ENCODE measurements at places on chromosomes 7 and 10.

- no peak for DNase-seq
Observed at GRCh38 chr7:24608504-24608903, 35.3 kb downstream of the PALS2 start.

DNA sequence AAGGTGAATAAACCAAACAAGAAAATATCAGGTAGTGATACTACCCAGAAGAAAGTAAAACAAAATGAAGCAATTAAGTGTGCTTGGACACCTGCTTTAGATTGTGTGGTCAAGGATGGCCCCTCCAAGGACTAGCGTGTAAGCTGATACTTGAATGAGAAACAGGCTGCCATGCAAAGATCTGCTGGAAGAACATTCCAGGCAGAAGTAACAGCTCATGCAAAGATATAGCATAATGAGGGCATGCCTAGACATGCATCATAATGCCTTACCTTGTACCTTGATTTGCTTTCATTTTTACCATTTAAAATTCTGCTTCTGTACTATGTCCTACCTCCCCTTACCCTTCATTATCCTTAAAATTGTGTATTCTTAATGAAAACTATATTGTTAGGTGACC is 74.8 kb upstream of the HDAC9 start:
- no peak for DNase-seq

- DNase-seq = no peak
Observed at GRCh38 chr10:129883029-129883428, 81.0 kb downstream of the EBF3 start.

GRCh38 chr7:75866114-75866488 is 12.7 kb upstream of the RHBDD2 start:
- no peak for DNase-seq

GRCh38 chr7:155170331-155170730 is 100.2 kb downstream of the HTR5A start:
- DNase-seq = no peak

DNA sequence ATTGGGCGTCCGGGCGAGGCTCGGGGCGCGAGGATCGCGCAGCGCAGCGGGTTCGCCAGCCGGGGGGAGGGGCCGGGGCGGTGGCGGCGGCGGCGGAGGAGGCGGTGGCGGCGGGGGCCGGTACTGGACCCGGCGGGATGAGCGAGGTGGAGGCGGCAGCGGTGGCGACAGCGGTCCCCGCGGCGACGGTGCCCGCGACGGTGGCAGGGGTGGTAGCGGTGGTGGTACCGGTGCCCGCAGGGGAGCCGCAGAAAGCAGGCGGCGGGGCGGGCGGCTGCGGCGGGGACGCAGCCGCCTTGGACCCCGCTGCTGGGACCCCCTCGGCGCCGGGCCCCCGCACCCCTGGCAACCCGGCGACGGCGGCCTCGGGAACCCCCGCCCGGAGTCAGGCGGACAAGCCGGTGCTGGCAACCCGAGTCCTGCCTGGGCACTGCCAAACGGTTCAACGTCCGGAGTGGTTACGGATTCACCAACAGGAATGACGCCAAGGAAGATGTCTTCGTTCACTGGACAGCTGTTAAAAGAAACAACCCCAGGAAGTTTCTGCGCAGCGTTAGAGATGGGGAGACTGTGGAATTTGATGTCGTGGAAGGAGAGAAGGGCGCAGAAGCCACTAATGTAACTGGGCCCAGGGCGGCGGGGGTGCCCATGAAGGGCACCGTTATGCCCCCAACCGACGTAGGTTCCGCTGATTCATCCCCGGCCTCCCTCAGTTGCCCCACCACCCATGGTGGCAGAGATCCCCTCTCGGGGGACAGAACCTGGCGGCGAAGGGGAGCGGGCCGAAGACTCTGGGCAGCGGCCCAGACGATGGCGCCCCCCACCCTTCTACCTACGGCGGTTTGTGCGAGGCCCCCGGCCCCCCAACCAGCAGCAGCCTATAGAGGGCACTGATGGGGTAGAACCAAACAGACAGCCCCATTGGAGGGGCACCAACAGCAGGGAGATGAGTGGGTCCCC is 100.3 kb upstream of the CPXM2 start:
- no peak for DNase-seq

DNA sequence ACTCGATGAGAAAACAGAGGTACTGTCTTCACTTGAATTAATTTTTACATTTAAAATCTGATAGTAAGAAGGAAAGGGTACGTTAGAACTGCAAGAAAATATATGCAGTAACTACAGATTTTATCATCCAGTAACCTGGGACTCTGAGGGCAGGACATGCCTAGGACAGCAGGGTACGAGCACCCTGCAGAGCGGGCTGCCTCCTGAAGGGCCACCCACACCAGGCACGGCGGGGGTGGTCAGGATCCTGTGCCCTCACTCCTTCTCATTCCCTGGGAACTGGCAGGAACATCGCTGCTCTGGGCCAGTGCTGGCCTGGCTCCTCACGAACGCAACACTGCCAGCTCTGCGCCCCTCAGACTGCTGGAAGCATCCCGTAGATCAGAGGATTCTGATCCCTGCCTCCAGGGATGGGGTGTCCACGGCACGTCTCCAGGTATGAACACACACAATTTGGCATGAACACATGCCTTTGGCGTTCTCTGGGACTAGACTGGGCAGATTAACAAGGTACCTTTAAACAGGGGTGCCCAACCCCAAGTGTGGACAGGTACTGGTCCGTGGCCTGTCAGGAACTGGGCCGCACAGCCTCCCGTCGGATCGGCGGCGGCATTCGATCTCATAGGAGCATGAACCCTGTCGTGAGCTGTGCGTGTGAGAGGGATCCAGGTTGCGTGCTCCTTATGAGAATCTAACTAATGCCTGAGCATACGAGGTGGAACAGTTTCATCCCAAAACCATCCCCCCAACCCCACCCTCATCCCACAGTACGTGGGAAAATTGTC is 99.3 kb upstream of the FAM20C start:
- no peak for DNase-seq

GRCh38 chr7:38600741-38601140 is 30.4 kb downstream of the AMPH start:
- DNase-seq = no peak

DNA sequence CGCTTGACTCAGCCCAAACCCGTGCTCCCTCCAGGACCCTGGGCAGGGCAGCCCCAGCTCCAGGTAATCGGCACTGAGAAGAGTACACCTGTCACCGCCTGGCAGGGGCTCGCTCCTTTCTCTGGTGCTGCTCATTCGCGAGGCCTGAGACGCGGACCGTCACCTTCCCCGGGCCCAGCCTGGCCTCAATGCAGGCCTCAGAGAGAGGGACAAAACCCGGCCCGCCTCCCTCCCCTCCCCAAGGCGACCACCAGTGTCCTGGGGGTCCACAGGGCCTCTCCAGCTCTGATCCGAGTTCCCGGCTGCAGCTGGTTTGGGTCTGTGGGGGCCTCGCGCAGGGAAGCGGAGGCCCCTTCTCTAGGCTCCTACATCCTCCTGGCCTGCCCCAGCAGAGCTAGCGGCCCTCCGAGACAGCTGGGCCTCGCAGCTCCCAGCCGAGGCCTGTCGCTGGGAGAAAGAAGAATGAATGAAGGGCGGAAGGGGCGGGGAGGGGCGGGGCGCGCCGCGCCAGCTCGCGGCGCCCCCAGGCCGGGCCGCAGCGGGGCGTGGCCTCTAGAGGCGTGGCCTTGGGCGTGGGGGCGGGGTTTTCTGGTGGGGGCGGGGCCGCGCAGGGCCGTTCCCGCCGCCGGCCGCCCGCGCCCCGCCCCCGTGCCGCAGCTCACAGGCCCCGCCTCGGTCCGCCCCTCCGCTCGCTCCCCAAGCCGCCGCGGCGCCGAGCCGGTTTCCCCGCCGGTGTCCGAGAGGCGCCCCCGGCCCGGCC is at the start of gene LIMK1:
Gene LIMK1, plus strand, starts transcription at position 688 of the 760 bp plus-strand sequence. CDS start 187 bp downstream, outside the sequence.
- peak; percentile 44 for DNase-seq

DNA sequence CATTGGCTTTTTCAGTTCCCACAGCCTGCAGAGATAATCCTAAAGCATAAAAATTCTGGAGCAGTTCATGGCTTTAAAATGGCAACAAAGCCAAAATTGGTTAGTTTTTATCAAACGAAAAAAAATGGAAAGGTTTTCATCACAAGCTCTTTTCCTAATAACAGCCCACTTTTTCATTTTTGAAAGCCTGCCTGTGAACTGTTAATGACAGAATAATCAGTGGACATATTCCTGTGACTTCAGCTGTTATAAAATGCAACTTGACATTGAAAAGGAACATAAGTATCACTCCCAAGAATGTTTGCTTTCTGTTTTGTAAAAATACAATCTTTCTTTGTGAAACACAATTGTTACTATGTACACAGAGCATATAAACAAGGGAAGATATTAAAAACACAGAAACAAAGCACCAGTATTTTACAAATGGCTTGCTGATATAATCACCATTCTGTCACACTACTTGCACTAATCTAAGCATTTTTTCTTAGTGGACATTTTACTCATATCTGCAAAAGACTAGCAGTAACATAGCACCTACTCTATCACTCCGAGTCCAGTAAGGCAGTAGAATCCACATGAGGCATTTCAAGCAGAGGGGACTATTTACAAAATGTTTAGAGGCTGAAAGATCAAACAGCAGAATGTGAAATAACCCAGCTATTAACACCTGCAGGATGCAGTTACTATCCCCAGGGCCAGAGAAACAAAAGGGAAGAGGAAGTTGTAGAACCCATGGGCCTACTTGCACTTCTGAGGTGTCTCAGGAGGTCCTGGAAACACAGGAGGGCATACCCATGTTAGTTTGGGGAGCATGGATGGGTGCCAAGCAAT is 26.4 kb downstream of the MACC1 start:
- DNase-seq = no peak

DNA sequence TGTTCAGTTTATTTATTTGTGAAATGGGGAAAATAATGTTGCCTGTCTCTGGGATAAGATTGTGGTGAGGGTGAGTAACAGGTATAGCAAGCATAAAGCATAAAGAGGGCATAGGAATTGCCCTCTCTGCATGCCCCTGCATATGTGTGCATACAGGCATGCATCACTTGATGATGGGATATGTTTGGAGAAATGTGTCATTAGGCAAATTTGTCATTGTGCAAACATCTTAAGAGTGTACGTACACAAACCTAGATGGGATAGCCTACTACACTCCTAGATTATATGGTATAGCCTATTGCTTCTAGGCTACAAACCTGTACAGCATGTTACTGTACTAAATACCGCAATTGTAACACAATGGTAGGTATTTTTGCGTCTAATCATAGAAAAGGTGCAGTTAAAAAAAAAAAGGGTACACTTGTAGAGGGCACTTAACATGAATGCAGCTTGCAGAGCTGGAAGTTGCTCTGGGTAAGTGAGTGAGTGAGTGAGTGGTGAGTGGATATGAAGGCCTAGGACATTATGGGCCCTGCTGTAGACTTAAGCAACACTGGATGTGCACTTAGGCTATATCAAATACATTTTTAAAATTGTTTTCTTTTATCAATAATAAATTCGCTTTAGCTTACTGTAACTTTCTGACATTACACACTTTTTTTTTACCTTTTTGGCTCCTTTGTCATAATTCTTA is 386.5 kb upstream of the ANKRD30A start:
- DNase-seq = no peak

- DNase-seq = no peak
Observed at GRCh38 chr7:23235813-23236221, 10.8 kb upstream of the GPNMB start.

- no peak for DNase-seq
Observed at GRCh38 chr7:157362729-157363128, 25.9 kb downstream of the DNAJB6 start.

DNA sequence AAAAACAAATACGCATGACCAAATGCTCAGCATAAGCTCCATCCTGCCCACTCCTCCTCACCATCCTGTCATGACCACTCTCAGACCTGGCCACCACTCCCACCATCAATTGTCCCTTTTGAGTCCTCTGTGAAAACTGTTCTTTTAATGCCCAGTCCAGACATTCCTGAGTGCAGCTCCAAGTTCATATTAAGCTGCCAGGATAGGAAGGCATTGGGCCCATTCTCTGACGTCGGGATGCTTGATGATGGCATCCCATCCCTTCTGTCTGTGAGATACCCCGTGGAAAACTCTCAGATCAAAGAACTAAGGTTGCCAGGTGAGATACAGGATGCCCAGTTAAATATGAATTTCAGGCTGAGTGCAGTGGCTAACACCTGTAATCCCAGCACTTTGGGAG is 89.9 kb upstream of the KIF5B start:
- DNase-seq = no peak

- no peak for DNase-seq
Observed at GRCh38 chr10:48526011-48526821, 78.7 kb downstream of the ARHGAP22 start.

- DNase-seq = no peak
Observed at GRCh38 chr10:22268503-22268902, 47.7 kb upstream of the COMMD3 start.

DNA sequence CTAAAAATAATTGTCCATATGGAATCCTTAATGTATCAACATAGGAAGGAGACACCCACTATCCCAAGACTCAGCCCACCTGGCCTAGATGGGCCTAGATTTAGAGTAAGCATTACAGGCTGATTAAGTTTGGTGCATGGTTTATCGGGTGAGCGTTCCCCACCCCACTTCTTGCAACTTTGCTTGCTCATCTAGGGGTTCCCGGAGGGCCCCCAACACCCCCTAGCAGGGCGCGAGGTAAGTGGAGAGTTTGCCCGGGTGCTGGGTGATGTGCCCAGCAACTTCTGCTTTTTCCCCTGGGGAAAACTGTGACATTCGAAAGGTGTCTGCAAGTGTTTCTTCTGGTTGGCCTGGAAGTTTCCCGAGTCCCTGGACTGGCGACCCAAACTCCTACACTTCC is 31.7 kb downstream of the SKIDA1 start:
- DNase-seq = no peak

GRCh38 chr10:93992400-93993030 is 1.2 kb upstream of the PLCE1 start:
- no peak for DNase-seq

GRCh38 chr7:140611641-140612040 is 29.0 kb downstream of the DENND2A start:
- DNase-seq = no peak

DNA sequence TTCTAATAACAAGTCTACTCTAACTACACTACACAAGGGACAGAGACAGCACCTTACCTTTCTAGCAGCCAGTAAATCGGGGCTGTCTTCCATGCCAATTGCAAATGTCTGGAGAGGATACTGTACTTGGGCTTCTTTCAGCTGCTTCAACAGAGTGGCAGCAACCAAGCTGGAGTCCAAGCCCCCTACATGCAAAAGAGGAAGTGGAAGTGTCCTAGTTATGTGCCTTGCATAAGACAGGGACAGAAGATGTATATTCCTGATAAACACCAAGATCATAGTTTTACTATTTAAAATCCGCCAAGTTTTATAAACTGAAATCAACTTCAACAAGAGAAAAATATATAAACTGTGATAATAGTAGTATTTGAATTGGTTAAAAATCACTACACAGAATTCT is 14.0 kb downstream of the ASNS start:
- no peak for DNase-seq

All from activated CD8-positive, alpha-beta memory T cell treated with anti-CD3 and anti-CD28 coated beads for 1 hour (primary cell).